Mesothelial cell of epicardium (in vitro differentiated cells): ENCODE measurements at places on chromosomes 4 and X. TPM values are rescaled to one million over a fixed set of nuclear protein-coding genes. Genes with fewer than 3 reads are reported as not detected.

The CXCL11 gene
- total RNA-seq: not detected in 3 replicates

The FOXR2 gene
- not detected in 3 replicates for total RNA-seq

The NSUN7 gene
- total RNA-seq: 21.8 to 24.4 TPM (median 22.4 TPM) in 3 replicates

The MAGEB2 gene
- not detected in 3 replicates for total RNA-seq

The EDA gene
- 8.4 to 9.2 TPM (median 8.9 TPM) in 3 replicates for total RNA-seq

The FHIP1A gene
- 13.9 to 16.8 TPM (median 14.0 TPM) in 3 replicates for total RNA-seq

The SSX4B gene
- total RNA-seq: not detected in 3 replicates

The GABRQ gene
- 3.4 to 3.8 TPM (median 3.6 TPM) in 3 replicates for total RNA-seq

The USP17L17 gene
- total RNA-seq: not detected in 3 replicates
